ENCODE measurements at places on chromosomes 4 and X. TPM values are rescaled to one million over a fixed set of nuclear protein-coding genes. Genes with fewer than 3 reads are reported as not detected.

MAGEC1 gene
- not detected for polyA plus RNA-seq

- no peaks in the 10 kb centered on the region for H3K27me3 ChIP-seq
- no peak overlapping the region for H3K27ac ChIP-seq
- no peak overlapping the region for H3K4me3 ChIP-seq
- no peaks in the 10 kb centered on the region for H3K4me1 ChIP-seq
These were observed 639.9 kb downstream of the SPOCK3 start for GRCh38 chr4:166594326-166594946.

ASB12 gene
- 0.11 TPM for polyA plus RNA-seq

CTAG1B gene
- not detected for polyA plus RNA-seq
